Caco-2 (cell line): ENCODE measurements at places on chromosomes 13 and 19.
A peak's percentile ranks its signal among the peaks of the same experiment; 100 is the strongest.

DNA sequence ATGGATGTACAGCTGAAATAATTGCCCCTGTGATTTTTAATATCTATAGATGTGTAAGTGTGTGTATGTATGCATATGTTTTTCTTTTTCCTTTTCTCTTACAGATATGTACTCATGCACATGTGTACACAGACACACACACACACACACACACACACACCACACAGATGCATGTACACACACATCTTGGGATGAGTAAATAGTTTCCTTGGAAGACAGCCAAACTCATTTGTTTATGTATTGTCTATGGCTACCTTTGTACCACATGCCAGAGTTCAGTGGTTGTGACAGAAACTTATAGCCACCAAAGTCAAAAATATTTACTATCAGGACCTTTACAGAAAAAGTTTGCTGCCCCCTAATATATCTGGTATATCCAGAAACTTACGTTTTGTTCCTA, 192.6 kb downstream of the MAB21L1 start:
- DNase-seq = no peak

DNA sequence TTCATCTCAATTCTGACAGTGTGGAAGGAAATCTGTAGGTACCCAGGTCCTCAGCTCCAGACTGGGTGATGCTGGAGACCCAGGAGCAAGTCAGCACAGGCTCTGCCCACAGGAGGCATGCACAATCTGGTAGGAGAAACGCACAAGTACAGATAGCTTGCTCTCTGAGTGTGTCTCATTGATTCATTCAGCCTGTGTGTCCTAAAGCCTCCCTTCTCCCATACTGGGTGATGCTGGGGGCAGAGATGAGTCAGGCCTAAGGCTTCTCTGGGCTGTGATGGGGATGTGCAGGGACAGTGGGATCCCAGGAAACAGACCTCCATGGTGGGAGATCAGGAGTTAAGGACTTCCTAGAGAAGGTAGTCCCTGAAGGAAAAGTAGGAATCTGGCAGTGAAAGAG, 6.8 kb downstream of the ZNF526 start:
- no peak for DNase-seq

DNA sequence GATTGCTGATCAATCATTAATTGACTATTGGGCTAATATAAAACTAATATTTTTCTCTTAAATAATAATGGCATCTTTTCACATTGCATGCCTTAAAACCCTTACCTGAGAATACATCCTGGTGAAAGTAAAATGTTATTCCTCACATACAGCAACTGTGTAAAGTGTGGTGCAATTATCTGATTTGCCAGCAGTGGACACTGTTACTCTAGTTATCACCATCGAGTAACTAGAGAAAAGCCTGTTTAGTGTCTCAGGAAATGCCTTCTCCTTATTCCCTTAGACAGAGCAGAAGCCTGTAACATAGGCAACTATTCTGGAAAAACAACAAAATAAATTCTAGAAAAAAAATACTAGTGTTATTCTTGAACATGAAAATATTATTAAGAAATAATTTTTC, 459.8 kb downstream of the FGF14 start:
- peak; percentile 39 for DNase-seq

DNA sequence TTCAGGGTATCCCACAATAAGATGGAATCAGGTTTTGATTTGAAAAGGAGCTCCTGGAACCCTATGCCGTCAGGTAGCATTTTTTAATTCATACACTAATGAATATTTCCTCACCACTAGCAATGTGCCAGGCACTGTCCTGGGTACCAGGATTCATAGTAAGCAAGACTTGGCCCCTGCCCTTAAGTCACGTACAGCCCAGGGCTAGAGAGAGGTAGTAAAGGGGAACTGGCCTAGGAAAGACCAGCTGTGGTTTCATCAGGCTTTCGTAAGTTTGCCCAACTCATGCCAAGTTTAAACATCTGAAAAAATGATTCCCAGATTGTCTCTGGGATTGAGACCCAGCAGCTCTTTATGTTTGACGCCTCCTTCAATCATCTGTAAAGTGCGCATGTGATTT, 45.9 kb upstream of the AMER2 start:
- DNase-seq = no peak

DNA sequence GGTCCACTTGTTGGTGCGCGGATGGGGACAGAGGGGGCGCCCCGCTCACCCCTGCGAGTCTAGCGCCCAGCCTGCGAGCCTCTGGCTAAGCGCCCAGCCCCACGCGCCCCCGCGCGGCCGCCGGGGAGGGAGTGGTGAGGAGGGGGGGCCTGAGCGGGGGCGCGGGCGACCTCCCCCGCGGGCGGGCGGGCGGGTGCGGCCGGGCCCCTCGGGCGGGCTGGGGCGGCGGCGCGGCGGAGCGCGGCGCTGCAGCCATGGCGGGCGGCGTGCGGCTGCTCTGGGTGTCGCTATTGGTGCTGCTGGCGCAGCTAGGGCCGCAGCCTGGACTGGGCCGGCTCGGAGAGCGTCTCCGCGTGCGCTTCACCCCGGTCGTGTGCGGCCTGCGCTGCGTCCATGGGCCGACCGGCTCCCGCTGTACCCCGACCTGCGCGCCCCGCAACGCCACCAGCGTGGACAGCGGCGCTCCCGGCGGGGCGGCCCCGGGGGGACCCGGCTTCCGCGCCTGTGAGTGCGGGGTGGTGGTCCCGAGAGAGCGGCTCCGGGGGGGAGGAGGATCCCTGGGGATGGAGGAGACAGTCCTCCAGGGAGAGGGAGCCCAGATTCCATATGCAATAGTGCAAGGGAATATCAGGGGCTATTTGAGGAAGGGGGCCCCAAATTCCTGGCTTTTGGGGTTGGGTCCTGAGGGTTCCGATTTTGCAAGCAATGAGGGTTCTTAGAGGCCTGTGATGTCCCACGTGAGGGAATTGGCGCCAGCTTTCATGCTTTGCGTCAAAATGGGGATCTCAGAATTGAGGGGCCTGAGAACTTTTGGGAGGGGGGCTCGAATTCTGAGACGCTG, at the start of gene LTBP4:
Gene LTBP4, plus strand, starts transcription at position 236 of the 841 bp plus-strand sequence. Its CDS starts 19 bp downstream, at position 255.
- DNase-seq = no peak

- DNase-seq = no peak
Measured at GRCh38 chr19:46412650-46413261, 608 bp downstream of the CCDC8 start.

DNA sequence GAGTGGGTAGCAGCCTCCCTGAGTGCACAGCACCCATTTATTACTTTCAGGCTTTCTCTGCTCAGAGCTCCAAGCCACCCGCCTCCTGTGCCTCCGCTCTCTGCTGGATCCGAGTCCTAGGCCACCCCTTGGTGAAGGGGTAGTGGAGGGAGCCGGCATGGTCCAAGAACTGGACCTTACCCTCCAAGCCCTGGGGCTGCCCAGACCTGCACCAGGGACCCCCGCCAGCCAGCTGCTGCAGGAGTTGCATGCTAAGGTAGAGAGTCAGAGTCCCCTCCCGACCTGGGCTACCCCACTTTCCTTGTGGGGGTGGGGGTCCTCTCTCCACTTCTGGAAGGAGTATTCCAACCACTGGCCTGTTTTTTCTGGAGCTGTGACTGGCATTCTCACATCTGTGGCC, 2.0 kb downstream of the FAM98C start:
- no peak for DNase-seq

DNA sequence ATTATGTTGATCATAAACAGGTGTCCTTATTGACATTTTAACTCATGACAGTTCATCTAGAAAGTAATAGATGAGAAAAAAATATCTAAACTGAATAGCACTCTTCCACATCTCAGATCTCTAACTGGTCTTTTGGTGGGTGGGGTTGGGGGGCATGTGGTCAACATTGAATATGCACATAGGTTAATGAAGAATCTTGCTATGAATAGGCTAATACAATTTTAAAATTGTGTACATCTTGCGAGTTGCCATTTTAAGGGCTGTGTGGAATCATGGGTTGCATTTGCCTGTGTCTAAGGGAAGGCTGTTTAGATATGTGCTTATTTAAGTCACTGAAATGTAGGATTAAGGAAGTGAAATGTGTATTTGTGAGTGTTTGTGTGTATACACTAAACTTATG, 346.0 kb downstream of the ITGBL1 start:
- no peak for DNase-seq

- no peak for DNase-seq
Measured at GRCh38 chr13:53038993-53039392, 10.4 kb downstream of the OLFM4 start.

DNA sequence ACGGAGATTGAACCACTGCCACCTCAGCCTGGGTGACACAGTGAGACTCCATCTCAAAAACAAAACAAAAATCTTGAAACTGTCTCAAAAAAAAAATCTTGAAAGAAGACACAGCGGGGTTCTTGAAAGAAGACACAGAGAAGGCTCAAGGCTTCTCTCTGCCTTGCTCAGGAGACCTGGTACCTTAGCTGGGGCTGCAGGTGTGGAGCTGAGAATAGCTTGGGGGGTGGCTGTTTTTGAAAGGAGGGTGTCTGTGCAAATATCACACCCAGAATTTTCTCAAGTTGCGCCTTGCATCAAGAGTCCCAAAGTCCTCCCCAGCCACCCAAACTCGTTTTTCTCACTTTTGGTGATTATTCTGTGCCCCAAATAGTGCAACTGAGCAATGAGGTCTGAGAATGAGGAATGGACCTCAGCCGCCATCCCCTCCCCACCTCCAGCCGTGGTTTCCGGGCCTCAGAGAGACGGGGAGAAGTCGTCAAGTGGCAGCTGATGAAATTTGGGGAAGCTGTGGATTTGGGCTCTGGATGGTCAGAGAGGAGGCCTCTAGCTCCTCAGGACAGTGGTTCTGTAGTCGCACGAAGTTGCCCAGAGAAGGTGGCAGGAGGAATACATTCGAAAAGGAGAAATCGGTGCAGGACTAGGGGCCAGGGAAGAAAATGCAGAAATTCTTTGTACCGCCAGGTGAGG, 8.8 kb downstream of the S1PR2 start:
- DNase-seq = no peak

GRCh38 chr19:47240996-47241918, 10.3 kb upstream of the BBC3 start:
- peak; percentile 91 for DNase-seq

DNA sequence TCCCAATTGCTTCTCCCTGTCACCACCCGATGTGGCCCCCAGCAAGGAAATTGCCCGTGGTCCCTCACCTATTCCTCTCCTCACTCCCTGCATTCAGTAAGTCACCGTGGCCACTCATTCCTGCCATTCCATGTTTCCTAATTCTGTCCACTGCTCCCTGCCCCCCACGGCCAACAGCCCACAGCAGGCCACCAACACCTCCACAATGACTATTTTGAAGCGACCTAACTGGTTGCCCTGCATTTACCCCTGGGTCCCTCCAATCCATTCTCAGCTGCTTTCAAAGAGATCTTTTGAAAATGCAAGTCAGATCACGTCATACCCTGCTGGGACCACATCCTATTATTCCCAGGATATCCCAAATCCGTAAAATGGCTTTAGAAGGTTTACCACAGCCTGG, 210.4 kb downstream of the DCLK1 start:
- DNase-seq = no peak

DNA sequence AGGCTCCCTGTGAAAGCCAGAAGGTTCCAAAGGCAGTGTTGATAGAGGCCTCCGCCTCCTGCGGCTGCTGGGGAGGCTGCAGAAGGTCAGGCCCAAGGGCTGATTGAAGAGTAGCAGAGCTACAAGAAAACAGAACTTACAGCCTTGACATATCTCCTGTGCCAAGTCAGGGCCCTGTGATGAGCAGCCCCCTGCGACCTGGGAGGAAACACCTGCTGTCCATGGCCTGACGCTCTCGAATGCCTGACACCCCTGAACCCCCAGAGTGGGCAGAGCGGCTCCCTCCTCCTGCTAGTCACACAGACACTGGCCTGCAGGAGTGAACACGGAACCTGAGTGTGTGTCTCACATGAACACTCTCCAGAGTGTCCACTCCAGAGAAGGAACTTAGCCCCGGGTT, 38.2 kb upstream of the TUBGCP3 start:
- DNase-seq = no peak

GRCh38 chr13:44395976-44396694, 22.5 kb downstream of the SERP2 start:
- no peak for DNase-seq

GRCh38 chr13:66780814-66781213, 449.3 kb downstream of the PCDH9 start:
- DNase-seq = no peak

- peak; percentile 41 for DNase-seq
Measured at GRCh38 chr19:31350693-31351055, 1.4 kb upstream of the TSHZ3 start.

GRCh38 chr19:19025861-19026260, 7.5 kb downstream of the SUGP2 start:
- no peak for DNase-seq

- no peak for DNase-seq
Measured at GRCh38 chr13:109281903-109282635, 504.3 kb downstream of the IRS2 start.

DNA sequence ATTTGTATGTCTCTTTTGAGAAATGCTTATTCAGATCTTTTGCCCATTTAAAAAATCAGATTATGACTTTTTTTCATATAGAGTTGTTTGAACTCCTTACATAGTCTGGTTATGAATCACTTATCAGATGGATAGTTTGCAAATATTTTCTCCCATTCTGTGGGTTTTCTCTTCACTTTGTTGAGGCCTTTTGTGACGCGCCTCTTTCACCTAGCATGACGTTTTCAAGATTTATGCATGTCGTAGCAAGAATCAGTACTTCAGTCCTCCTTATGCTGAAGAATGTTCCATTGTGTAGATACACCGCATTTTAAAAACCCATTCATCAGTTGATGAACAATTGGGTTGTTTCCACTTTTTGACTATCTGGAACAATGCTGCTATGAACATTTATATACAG, 13.4 kb downstream of the PABPC3 start:
- no peak for DNase-seq

- no peak for DNase-seq
Measured at GRCh38 chr13:98039964-98040363, 86.5 kb downstream of the IPO5 start.

DNA sequence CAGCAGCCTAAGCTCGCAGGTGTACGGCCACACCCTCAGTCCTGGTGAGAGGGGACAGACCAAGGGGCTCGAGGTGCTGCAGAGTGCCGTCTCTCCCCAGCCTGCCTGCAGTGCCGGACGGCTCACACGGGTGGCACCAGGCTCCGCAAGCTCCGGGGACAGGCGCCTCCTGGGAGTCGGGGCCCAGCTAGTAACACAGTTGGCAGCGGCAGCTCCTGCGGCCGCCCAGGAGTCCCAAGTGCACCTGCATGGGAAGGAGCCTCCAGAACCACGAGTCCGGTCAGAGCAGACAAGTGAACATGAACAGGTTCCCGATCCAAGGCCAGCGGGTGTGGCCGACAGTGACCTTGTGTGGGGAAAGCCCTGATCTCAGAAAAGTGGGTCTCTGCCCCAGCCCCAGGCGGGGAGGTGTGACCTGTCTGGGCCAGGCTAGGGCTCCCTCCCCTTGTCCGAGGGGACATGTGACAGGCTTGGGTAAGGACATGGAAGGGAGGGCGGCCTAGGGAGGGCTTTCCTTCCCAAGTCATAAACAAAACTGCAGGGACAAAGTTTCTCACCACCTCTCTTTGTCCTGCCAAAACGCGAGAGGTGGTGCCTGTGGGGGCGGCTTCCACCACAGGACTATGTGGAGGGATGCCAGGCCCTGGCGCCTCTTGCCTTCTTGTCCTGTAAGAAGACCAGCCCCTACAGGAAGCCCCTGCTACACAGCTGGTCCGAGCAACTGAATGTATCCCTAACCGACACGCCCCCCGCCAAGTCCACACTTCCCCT, 46.5 kb downstream of the MLLT1 start:
- DNase-seq = peak; percentile 19
